Muscle of leg (tissue), 16 donors: ENCODE measurements at places on chromosomes 13 and 19. TPM values are rescaled to one million over a fixed set of nuclear protein-coding genes. Genes with fewer than 3 reads are reported as not detected.

Gene ZNF491
- 4.8 TPM for total RNA-seq

Gene KLK8
- not detected for total RNA-seq

Gene ZNF93
- total RNA-seq = 10.5 TPM

Gene ZNF568
- total RNA-seq = 29.8 TPM

Gene SUGT1
- total RNA-seq = 33.6 TPM

Gene C19orf38
- 5.6 TPM for total RNA-seq

Gene SLITRK5
- 1.6 TPM for total RNA-seq

Gene LILRA1
- total RNA-seq = 0.31 TPM

Gene HSD11B1L
- 5.9 TPM for total RNA-seq

Gene FBXO27
- total RNA-seq = 1.4 TPM

Gene ARHGEF18
- total RNA-seq = 14.4 TPM

Gene GPR18
- total RNA-seq = 0.04 TPM

Gene KLK14
- total RNA-seq = not detected

Gene LATS2
- 7.3 TPM for total RNA-seq

Gene ZNF497
- total RNA-seq = 2.2 TPM

Gene DOCK9
- total RNA-seq = 87.8 TPM

Gene ZNF439
- total RNA-seq = 5.1 TPM

Gene FCHO1
- 0.53 TPM for total RNA-seq

Gene PTGIR
- total RNA-seq = 2.7 TPM

Gene ONECUT3
- total RNA-seq = not detected

Gene TMEM221
- 1.0 TPM for total RNA-seq

Gene SULT2A1
- total RNA-seq = not detected

Gene CEACAM20
- total RNA-seq = not detected

Gene ANGPTL8
- 0.44 TPM for total RNA-seq

Gene RPS15
- 973 TPM for total RNA-seq

Gene ADPRHL1
- total RNA-seq = 212 TPM

Gene ZNF441
- 13.2 TPM for total RNA-seq

Gene SYCN
- total RNA-seq = not detected

Gene PTOV1
- 140 TPM for total RNA-seq

Gene IGFL1
- total RNA-seq = not detected

Gene PTH2
- total RNA-seq = not detected

Gene IGSF23
- not detected for total RNA-seq

Gene C5AR1
- total RNA-seq = 0.53 TPM

Gene PGLYRP2
- total RNA-seq = not detected

Gene CLEC17A
- total RNA-seq = not detected

Gene MBD3L2
- total RNA-seq = not detected

Gene HCN2
- 0.13 TPM for total RNA-seq

Gene HCST
- total RNA-seq = 4.0 TPM

Gene MCF2L
- total RNA-seq = 19.2 TPM

Gene CNFN
- not detected for total RNA-seq

Gene MBD3L3
- not detected for total RNA-seq

Gene BORA
- 3.7 TPM for total RNA-seq

Gene LRFN3
- total RNA-seq = 1.8 TPM

Gene NDUFS7
- 73.5 TPM for total RNA-seq

Gene POU2F2
- total RNA-seq = 0.35 TPM

Gene ZNF675
- 8.6 TPM for total RNA-seq

Gene SARS2
- total RNA-seq = 18.0 TPM

Gene HIPK4
- total RNA-seq = 0.13 TPM

Gene SPRED3
- 0.09 TPM for total RNA-seq
